Lung (tissue), 17 donors: ENCODE measurements at places on chromosomes 7 and 10.

DNA sequence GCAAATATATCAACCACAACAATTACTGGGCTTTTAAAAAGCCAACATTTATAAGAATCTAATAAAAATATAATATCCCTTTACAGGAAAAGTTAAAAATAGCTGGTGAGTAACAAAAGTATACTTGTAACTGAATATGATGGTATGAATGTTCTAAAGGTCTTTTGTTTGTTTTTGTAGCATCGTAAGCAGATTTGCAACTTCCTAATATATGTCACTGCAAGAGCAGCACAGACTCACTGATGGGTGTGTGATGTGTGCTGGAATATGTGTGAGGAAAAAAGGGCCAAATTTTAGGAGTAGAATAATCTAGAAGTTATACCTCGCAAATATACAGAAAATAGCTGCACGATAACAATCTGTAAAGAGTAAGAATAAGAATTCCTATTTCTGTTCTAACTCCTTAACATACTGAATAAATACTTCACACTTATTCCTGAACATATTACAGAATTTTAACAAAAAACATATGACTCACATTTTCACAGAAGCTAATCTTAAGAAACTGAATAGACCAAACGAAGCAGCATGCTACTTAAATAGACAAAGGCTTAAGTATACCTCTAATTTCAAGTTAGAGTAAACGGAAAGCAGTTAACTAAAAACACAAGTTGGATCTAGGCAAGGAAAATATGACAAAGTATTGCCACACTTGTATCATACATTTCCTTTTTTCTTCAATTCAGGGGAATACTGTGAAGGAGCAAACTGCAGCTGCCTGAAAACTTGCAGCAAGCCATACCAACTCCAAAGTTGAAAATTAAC is 9.6 kb downstream of the ETV1 start:
- peak; percentile 80 for DNase-seq

- DNase-seq, result no peak
Measured at GRCh38 chr7:43726466-43726865, 2.9 kb downstream of the COA1 start.

GRCh38 chr7:104371216-104371979 is 43.0 kb downstream of the LHFPL3 start:
- no peak for DNase-seq

DNA sequence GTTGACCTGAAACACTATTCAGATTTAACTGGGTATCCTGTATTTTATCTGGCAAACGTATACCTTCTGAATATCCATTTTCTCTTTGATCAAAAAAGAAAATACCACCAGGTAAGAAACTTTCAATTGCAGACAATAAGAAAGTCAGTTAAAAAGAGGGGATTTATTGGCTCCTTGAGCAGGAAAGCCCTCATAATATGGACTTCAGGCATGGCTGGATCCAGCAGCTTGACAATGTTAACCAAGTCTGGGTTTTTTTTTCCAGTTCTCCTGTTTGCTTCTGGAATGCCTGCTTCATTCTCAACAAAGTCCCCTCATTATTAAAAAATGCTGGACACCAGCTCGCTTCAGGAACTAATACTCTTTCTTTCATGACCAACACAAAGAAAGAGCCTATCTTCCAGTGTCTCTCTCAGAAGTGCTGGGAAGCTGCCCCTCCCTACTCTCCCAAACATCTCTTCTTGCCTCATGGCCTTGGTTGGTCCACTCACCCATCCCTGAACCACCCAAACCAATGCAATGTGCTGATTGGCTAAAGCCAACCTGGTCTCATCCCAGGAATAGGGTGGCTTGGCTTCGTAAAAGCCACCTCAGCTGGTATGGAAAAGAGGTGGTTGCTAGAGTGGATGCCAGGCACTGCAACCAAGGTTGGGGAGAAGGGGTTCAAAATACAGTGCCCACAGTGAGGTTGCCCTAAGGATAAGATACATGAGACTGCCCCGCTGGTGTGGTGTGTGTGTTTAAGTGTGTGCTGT is 30.6 kb upstream of the WDFY4 start:
- no peak for DNase-seq

- no peak for DNase-seq
Measured at GRCh38 chr7:67487316-67487715, 490.7 kb downstream of the TYW1 start.

DNA sequence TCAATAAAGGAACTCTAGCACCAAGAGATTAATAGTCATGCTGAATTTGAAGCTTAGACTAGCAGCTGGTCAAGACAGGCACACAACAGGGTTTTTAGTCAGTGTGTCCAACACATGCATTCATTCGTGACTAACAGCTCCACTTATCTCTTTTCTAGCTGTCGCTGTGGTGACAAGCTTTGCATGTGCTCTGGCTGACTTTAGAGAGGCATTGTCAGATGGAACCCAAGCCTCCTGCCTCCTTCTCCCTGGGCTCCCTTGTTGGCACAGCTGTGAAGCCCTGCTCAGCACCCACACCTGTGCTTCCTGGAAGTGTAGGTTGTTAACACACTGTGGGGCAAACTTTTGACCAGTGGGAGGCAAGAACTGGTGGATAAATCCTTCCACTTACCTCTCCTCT is 9.8 kb upstream of the AGK start:
- DNase-seq, result no peak

DNA sequence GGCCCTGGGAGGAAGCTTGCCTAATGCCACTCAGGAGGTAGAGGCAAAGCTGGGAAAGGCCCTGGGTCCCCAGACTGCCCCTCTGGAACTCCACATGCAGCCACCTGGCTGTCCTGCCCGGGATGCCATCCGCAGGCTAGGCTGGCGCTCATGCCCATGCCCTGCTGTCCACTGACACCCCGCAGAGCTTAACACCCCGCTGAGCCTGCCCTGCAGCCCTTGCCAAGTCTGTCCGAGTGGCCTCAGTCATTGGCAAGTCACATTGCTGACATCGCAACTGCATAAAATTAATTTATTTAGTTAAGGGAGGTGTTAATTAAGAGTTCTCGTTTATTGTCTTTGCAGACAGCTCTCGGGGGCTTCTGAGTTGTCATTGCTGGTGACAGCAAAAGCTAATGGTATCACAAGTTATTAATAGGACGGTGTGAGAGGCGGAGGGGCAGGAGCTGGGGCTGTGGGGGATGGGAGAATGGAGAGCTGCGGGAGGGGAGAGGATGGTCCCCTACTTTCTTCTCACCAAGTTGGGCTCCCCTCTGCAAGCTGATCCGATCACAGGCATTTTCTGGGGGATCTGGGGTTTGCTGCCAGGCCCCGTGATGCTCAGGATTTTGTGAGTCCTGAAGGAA is 55.6 kb upstream of the PCBD1 start:
- DNase-seq, result no peak

- DNase-seq, result no peak
Measured at GRCh38 chr7:41098402-41098801, 604.5 kb downstream of the INHBA start.

DNA sequence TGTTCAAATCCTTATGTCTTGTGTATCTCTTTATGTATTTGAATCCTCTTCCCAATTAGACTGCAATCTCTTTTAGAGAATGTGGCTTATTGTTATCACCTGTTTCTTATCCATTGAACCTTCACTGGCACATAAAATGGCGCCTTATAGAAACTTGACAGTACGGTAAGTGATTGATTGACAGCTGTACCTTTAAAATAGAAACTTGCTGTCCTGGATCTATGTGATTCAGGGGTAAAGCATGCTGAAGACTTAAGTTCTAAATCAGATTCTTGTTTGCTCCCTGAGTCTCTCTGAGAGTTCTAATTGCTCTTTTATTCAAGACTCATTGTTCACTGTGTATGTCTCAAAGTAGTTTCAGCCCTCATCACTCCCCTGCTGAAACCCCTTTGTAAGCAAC is 91.3 kb downstream of the CACNB2 start:
- DNase-seq, result no peak

GRCh38 chr7:99013266-99014112 is 130.4 kb downstream of the SMURF1 start:
- DNase-seq, result no peak

- DNase-seq, result no peak
Measured at GRCh38 chr7:155834486-155835048, 22.3 kb upstream of the SHH start.

- DNase-seq, result peak; percentile 89
Measured at GRCh38 chr7:134847851-134848588, 68.6 kb downstream of the CALD1 start.

- no peak for DNase-seq
Measured at GRCh38 chr7:50782375-50783208, at the start of gene GRB10. Gene GRB10 (minus strand): TSS chr7:50782896. CDS start chr7:50732322, 50,574 bp downstream.

DNA sequence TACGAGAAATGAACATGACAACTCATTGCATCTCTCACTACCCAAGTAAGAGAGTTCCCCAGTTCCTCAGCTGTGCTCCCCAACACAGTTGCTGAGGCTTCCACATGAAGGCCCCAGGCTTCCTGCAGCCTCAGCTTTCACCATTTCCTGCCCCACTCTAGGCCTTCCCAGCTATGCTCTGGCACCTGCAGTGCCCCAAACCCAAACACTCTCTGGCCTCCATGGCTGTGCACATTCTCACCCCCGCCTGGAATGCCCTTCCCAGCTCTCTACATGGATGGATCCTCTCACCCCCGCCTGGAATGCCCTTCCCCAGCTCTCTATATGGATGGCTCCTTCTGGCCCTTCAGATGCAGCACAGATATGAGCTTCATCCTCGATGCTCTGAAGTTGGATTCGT is 61.3 kb downstream of the KIAA1549 start:
- DNase-seq, result no peak

DNA sequence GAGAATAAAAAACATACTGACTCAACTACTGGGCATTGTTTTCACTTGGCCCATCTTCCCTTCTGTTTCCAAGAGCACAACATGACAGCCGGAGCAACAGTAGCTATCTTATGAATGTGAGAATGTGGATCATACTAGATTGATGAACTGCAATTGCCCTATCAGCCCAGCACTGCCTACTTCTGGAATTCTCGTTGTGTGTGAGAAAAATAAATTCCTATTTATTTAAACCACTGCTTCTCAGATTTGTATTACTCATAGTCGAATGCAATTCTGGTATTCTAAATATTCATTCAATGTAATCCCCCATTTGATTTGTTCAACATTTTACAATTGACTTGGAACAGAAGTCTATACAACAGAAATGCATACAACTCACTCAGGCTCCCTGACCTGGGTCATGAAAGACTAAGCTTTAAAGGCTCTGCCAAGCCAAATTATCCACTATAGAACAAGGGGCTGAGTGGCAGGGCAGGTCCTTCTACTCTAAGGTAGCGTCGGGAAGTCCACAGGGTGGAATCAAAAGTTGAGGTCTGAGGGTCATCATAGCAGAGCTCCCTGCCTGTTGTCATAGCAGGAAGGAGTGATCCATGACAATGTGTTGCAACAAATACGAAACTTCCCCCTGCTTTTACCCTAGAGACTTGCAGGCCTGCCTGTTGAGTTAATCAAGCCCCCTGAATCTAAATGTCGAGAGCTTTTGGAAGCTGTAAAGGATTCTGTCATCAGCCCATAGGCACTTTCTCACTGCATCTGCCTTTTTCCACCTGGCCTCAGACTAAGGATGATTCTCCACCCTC is 12.4 kb upstream of the JAZF1 start:
- no peak for DNase-seq

- no peak for DNase-seq
Measured at GRCh38 chr10:96290368-96291133, 13.7 kb upstream of the DNTT start.

DNA sequence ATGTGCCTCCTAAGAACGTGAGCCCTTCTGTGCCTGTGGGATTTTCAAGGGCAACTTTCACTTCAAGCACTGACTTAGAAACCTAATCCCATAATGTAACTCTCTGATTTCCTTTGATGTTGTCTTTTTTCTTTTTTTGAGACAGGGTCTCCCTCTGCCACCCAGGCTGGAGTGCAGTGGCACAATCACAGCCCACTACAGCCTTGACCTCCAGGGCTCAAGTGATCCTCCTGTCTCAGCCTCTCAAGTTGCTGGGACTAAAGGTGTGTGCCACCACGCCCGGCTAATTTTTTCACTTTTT is 64.4 kb upstream of the GSDME start:
- no peak for DNase-seq

DNA sequence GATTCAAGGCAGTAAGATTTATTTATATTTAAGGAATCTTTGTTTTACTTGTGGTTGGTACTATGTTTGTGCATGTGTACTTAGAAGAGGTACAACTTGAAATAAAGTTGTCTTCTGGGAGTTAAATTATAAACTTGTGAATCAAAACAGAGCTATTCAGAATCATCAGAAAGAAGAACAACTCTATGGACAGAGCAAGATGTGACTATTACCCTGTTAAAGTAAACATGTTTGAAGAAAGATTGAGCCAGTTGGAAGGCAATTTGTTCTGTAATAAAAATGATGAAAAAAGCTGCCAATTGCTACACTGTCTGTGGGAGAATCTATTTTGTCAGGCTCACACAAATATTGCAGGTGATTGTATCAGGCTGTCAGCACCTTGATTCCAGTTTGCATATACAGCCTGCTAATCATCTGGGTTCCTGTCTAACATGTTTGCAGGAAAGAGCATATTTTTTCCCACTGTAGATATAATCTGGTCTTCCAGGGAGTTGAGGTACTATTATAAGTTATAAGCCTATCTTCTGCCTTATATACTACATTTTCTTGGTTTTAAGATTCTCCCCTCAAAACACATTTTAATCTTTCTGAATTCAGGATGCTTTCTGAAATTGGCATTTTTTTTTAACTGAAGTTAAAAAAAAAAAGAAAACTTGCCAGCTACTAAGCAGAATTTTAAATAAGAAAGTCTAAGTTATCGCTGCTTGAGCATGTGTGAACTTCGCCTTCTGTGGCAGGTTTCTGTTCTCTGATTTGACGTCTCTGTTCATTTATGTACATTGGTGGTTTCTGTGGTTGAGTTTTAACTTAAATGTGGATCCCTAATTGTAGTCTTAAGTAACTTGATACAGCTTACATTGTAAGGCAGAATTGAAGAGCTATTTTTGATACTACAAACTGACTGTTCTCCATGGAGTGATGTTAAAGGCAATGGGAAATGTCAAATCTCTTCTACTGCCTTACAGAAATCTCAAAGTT is 46.0 kb downstream of the ZNRF2 start:
- DNase-seq, result no peak

DNA sequence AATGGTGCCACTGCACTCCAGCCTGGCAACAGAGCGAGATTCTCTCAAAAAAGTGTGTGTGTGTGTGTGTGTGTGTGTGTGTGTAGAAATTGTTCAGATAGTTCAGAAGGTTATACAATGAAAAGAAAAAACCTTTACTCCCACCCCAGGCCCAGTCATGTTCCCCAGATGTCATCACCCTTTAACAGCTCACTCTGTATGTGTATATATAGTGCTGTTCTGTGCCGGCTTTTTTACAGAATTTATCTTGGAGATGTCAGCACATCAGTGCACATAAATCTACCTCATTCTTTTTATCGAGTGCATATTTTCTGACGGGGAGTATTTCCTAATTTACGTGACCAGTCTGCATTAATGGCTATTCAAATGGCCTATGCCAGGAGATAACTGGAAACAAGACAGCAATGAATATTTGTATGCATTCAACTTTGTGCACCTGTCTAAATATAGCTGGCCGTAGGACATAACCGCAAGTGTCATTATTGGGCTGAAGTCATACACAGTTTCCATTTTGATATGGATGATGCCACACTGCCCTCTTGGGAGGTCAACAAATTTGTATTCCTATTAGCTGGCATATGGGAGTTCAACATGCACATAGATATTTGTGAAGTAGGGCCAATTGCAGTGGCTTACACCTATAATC is 11.7 kb downstream of the NIPSNAP2 start:
- no peak for DNase-seq

- DNase-seq, result peak; percentile 88
Measured at GRCh38 chr10:101141616-101142532, 10.8 kb downstream of the TLX1 start.

GRCh38 chr10:102646610-102647442 is 2.5 kb downstream of the TRIM8 start:
- peak; percentile 67 for DNase-seq

- DNase-seq, result no peak
Measured at GRCh38 chr10:42830237-42830636, 47.6 kb downstream of the BMS1 start.
